ENCODE measurements at places on chromosomes 7 and 10.

GRCh38 chr7:105617280-105618015, 36.2 kb upstream of the EFCAB10 start:
- DNase-seq, result no peak

- DNase-seq, result no peak
Observed at GRCh38 chr10:17348501-17349349, 105.7 kb downstream of the ST8SIA6 start.

DNA sequence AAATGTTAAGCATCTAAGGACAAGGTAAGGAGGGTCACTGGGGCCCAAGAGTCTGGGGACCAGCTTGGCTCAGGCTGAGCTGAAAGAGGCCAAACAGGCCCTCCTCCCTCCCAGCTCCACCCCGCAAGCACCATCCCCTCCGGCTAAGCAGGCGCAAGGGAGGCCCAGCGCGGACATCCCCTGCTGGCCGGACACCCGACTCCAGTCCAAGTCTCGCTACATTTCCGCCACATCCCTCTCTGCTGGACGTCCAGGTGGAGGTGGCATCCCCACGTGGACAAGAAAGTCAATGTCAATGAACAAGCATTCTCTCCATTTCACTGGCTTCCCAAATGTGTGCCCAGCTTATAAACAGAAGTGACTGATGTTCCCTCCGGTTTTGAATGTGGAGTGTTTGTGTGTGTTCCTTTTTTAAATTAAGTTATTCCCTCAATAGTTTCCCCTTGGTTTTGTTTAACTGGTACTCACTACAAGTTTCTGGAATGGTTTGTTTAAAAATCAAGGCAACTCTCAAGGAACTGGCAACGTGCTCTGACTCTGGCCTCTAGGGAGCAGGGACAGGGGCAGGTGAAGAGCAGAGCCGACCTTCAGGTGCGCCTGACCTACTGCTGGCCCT, 35.4 kb downstream of the PSAP start:
- no peak for DNase-seq

GRCh38 chr10:78207776-78208175, 174.1 kb downstream of the RPS24 start:
- DNase-seq, result no peak

DNA sequence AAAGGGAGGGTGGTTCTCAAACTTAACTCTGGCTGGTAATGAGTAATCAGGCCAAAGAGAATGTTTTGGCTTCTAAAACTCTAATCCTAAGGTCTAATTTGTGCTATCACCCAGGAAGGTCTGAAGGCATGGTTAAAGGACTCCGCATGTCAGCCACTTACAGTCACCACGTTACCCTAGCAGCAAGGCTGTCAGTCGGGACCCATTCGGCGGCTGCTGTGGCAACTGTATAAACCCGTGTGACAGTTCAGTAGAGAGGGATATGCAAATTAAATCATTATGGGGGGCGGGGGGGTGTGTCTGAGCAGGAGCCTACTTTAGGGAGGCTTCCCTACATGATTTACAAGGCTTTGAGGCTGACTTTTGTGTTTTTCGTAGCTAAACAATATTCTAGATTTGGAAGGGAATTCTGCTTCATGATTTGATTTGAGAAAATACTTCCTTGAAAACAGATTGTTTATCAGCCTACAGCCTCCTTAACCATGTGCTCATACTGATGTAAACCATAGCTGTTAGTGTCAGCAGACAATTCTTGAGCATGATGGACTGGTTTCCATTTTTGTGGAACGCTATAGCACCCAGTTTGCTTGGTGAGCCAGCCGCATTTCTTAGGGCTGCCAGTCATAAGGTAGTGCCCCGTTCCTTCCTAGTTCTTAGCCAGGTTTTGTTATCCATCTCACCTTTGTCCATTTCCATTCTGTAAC, 284.4 kb downstream of the USP6NL start:
- no peak for DNase-seq

DNA sequence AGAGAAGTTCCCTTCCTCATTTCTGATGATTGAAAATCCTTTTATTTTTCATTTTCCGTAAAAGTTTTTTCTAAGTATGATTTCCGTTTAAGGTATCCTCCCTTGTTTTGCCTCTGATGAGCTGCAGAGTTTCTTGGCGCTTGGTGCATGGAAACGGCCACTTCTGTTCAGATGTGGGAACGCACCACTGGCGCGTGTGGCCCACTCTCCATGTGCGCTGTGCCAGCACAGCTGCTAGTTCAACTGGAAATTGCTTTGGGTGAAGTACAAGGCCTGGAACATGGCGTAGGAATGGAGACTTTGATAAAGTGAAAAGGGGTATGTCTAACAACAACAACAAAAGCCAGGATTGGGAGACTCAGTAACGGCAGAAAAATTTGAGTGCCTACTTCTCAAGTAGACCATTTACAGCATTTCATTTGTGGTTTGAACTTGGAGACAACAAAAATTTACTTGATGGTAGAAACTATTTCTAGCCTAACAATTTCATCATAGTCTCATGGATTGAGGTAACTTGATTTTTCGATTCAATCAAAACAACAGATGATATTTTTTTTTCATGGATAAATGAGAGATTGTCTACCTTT, 364.2 kb downstream of the SUGCT start:
- no peak for DNase-seq

GRCh38 chr10:11901454-11901832, 78.3 kb downstream of the PROSER2 start:
- no peak for DNase-seq

DNA sequence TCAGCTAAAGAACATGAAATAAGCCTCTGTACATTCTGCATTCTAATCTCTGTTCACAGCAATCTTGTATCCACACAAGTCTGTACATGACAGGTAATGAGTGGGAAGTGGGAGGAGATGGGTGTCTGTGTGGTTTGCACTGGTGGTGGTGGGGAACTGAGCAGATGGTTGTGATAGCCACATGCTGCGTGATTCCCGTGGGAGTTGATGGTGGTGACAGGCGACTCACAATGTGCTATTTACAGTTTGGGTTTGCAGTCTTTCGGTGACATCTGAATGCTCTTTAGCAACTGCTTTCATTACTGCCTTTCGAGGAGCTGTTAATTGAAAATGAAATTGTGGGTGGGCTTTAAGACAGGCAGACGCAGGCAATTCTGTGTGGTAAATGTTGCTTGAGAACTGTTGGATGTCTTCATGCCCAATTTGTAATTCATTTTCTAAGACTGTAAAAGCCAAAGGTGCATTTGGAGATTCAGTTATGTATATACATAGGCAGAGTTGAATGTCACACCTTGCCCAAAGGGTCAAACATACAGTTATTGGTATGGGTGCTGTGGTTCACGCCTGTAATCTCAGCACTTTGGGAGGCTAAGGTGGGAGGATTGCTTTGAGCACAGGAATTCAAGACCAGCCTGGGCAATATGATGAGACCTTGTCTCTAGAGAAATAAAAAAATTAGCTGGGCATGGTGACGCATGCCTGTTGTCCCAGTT, 308.2 kb downstream of the AUTS2 start:
- no peak for DNase-seq

- no peak for DNase-seq
Observed at GRCh38 chr7:46479680-46480079, 558.6 kb upstream of the IGFBP3 start.

DNA sequence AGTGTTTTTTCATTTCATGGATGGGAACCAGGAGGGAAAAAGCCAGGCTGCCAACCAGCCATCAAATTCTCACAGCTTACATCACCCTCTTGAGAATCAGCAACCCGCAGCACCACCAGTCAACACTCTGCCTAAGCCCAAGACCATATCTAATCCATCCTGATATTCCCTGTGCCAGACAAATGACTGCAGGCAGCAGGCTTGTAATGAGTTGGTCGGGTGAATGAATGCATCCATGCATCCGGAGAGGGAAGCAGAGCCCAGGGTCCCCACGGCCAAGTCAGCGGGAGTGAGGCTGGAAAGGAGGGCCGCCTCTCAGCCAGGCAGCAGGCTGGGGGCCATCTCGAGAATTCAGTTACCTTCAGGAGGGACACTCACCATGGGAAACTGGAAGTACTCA, 46.9 kb downstream of the SLIT1 start:
- no peak for DNase-seq

- DNase-seq, result no peak
Observed at GRCh38 chr10:122185643-122186042, 85.5 kb upstream of the BTBD16 start.

GRCh38 chr10:76422769-76423168, 991.3 kb downstream of the LRMDA start:
- DNase-seq, result no peak

- DNase-seq, result no peak
Observed at GRCh38 chr7:114214466-114214865, 200.1 kb upstream of the FOXP2 start.

GRCh38 chr10:121183236-121183635, 332.1 kb downstream of the WDR11 start:
- DNase-seq, result no peak

- no peak for DNase-seq
Observed at GRCh38 chr7:26101361-26102151, 50.4 kb upstream of the NFE2L3 start.

- DNase-seq, result no peak
Observed at GRCh38 chr7:28685644-28686417, 272.3 kb downstream of the TRIL start.

- no peak for DNase-seq
Observed at GRCh38 chr10:93991596-93992284, 2.0 kb upstream of the PLCE1 start.

DNA sequence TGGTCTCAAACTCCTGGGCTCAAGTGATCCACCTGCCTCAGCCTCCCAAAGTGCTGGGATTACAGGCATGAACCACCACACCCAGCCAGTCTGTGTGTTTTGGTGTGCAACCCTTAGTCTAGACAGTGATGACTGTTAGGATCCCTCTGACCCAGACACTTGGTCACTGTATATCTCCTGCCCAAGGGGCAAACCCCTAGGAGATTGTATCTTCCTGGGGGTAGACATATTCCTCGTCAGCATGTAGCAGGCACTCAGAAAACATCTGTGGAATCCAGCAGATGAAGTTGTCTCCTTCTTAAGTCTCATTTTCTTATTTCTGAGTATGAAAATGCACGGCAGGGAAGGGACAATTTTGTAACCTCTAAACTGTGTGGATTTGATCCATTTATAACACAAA, 292.5 kb downstream of the GFRA1 start:
- no peak for DNase-seq

- DNase-seq, result no peak
Observed at GRCh38 chr10:62996925-62997324, 136.2 kb upstream of the NRBF2 start.

DNA sequence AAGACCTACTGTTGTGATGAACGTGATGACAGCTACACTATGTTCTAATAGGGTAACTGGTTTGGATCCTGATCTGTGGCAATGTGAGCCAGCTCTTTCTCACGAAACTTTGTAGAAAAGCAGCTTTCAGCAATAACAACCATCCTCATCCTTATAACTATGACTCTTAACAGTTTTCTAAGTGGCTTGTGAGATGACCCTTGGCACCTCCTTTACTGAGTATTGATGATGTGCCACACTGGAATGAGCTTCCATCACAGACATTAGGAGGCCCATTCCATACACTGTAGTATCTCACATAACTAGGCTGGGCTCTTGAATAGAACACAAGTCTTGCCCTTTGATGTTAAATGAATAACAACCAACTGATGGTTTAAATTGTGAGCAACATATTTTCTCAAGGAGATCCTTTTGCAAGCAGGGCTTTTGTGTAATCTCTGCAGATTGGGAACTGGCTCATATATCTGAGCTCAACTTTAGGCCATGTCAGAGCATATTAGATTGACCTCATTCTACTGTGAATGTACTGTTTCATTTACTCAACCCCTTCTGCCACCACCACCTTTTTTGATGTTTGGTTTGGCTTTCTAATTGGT, 46.4 kb downstream of the MYPN start:
- DNase-seq, result no peak

- DNase-seq, result no peak
Observed at GRCh38 chr10:49161411-49161997, 26.7 kb downstream of the TMEM273 start.

DNA sequence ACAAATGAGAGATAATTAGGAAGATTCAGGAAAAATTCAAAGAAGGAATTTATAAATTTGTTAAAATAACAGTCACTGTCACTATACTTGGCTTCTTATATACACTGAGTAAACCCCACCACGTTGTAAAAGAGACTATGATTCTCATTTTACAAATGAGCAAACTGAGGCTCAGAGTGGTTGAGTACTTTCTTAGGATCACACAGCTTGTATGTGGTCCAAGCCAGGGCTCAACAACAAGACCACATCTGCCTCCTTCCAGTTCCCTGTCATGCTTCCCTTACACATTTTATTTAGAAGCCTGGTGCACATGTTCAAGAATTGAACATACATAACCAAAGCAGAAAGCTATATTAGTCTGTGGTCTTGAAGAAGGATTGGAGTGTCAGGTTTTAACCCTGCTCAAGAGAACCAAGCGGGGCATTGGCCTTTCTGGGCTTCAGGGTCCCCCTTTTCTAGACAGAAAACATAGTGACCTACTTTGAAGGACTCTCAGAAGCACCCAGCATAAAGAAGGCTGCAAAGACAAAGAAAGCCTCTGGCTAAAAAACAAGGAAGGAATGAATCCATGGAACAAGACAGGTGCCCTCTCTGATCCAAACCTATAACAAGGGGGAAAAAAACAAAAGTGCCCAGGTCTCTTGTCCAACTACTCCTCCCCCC, 846 bp downstream of the MRLN start:
- DNase-seq, result no peak

DNA sequence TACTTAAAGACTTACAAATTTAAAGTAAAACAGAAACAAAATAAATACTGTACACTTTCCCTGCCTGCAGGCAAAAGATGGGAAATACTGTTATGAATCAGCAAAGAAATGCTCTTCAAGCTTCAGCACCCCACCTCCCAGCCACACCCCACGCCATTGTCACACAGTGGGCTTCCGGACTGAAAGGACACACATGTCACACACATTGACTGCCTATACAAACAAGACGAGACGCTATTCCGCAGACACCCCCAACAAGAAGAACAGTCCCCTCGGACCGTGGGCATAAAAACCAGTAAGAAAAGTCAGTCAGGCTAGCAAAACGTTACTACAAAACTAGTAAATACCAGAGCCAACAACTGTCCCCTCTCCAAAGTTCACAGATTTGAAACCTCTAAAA, 22.2 kb upstream of the PARP12 start:
- no peak for DNase-seq

GRCh38 chr10:106609470-106610266, 554.8 kb downstream of the SORCS1 start:
- no peak for DNase-seq

- DNase-seq, result no peak
Observed at GRCh38 chr7:151298765-151299164, 42.8 kb upstream of the NUB1 start.

GRCh38 chr7:47148536-47149207, 433.2 kb downstream of the TNS3 start:
- no peak for DNase-seq

DNA sequence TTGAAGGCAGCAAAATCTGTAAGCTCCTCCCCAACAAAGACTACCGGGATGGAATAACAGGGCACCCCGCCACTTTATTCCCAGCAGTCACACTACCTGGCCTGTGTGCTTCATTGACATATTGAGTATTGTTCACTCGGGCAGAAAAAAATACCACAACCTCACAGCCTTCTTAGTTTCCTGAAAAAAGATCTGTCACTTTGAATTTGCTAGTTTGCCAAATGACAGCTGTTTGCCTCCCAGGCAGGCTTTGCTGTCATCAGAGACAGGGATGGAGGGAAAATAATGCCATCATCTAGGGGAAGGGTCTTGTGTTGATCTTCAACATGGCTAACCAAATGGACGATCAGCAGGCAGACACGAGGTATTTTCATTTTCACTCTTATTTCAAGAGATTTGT, 26.9 kb downstream of the BMPER start:
- no peak for DNase-seq
